ENCODE measurements at places on chromosomes 11 and 22.

DNA sequence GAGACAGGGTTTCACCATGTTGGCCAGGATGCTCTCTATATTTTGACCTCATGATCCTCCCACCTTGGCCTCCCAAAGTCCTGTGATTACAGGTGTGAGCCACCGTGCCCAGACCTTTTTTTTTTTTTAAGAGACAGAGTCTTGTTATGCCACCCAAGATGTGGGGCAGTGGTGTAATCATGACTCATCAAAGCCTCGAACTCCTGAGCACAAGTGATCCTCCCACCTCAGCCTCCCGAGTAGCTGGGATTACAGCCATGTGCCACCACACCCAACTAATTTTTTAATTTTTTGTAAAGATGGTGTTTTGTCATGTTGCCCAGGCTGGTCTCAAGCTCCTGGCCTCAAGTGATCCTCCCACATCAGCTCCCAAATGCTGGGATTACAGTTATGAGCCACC lies 37.9 kb downstream of the IZUMO1R start:
- no peak for DNase-seq

GRCh38 chr11:112321501-112322172 lies 61.0 kb upstream of the PLET1 start:
- DNase-seq = no peak

- no peak for DNase-seq
These were observed 348.1 kb downstream of the ETS1 start for GRCh38 chr11:128239306-128239705.

GRCh38 chr11:8209208-8209807 lies 40.5 kb upstream of the RIC3 start:
- no peak for DNase-seq

GRCh38 chr11:119368121-119369034 lies 13.1 kb downstream of the USP2 start:
- no peak for DNase-seq

DNA sequence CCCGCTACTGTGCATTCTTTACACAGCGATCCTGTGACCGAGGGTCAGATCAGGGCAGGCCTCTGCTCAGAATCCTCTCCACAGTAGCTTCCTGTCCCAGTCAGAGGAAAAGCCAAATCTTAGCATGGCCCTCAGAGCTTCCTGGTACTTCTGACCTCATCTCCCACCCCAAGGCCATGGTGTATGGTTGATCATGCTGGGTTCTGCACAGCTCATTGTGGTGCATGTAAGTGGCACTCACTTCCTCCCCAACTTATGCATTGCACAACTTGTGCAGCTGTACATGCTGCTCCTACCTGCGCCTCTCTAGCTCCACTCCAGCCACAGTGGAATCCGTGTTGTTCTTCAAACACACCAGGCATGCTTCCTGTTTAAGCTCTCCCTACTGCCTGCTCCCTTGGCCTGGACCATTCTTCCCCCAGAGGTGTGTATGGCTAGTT lies 20.3 kb downstream of the BMAL1 start:
- DNase-seq = no peak

DNA sequence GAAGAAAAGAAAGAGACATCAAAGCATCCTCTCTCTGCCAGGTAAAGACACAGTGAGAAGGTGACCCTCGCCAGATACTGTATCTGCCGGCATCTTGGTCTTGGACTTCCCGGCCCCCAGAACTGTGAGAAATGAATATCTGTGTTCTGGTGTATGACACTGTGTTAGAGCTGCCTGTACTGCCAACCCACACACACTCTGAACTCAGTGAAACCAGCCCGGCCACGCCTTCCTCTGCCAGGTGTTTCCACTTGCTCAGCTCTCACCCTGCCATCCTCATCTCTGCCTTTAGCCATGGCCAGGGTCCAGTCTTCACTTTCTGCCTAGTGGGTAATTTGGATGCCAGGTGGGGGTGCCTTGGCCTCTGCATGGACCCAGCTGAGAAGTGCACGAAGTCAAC lies 24.0 kb downstream of the CBX7 start:
- DNase-seq = no peak

DNA sequence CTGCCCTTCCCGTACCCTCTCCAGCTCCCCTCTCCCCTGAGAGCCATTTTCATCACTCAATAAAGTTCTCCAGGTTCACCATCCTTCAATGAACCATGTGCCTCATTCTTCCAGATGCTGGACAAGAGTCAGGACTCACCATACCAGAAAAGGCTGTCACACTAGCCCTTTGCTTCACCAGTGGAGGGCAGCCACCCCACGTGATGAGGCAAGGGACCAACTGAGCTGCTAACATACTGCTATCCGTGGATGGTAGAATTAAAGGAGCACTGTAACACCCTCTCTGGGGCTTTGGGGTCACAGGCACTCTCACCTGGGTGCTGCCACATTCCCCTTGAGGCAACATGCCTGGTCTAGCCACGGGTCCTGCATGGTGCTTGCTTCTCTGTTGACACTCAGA lies 13.1 kb upstream of the OR5I1 start:
- no peak for DNase-seq

GRCh38 chr11:69520186-69520916 lies 38.9 kb downstream of the LINC01488 start:
- DNase-seq = no peak

- DNase-seq = no peak
These were observed 14.9 kb downstream of the FAM118B start for GRCh38 chr11:126226334-126227084.

- DNase-seq = no peak
These were observed 29.9 kb downstream of the TPST2 start for GRCh38 chr22:26559961-26560575.

- DNase-seq = no peak
These were observed 37.5 kb upstream of the TCF20 start for GRCh38 chr22:42307806-42308563.

- no peak for DNase-seq
These were observed 73.7 kb downstream of the JAM3 start for GRCh38 chr11:134142536-134142935.

GRCh38 chr11:73950869-73951710 lies at the start of gene DNAJB13:
Gene DNAJB13 (plus strand): TSS chr11:73951026. CDS start chr11:73951070, 44 bp downstream.
- DNase-seq = no peak

DNA sequence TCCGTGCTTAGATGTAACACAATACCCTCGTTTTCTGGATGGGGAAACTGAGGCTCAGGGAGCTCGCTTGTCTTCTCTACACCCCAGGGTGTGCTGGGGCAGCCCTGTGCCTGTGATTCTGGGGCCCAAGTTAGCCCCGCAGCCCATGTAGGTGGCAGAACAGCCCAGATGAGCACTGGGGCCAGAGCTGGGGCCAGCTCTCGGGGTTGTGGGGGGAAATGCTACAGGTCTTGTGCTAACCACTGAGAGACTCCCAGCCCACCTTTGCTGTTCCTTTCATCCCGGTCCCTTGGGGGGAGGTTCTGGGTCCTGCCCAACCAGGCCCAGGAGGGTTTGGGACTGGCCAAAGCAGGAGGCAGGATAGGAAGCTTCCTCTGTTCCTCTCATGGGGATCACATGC lies 13.5 kb downstream of the MYEOV start:
- no peak for DNase-seq

DNA sequence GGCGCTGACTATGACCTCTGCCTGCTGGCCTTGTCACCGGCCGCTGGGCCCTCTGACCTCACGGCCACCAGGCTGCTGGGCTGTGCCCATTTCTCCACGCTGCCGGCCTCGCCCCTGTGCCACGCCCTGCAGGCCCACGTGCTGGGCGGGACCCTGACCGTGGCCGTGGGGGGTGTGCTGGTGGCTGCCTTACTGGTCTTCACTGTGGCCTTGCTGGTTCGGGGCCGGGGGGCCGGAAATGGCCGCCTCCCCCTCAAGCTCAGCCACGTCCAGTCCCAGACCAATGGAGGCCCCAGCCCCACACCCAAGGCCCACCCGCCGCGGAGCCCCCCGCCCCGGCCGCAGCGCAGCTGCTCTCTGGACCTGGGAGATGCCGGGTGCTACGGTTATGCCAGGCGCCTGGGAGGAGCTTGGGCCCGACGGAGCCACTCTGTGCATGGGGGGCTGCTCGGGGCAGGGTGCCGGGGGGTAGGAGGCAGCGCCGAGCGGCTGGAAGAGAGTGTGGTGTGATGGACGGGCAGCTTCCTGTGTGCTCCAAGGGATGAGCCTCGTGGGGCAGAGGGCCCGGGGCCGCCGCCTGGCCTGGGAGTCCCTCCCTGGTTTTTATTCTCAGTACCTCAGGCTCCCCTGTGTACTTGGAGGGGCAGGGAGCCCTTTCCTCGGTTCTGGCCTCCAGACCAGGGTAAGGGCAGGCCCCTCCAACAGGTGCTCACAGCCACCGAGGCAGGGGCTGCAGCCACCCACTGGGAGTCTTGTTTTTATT lies 3.0 kb downstream of the LRFN4 start:
- no peak for DNase-seq

DNA sequence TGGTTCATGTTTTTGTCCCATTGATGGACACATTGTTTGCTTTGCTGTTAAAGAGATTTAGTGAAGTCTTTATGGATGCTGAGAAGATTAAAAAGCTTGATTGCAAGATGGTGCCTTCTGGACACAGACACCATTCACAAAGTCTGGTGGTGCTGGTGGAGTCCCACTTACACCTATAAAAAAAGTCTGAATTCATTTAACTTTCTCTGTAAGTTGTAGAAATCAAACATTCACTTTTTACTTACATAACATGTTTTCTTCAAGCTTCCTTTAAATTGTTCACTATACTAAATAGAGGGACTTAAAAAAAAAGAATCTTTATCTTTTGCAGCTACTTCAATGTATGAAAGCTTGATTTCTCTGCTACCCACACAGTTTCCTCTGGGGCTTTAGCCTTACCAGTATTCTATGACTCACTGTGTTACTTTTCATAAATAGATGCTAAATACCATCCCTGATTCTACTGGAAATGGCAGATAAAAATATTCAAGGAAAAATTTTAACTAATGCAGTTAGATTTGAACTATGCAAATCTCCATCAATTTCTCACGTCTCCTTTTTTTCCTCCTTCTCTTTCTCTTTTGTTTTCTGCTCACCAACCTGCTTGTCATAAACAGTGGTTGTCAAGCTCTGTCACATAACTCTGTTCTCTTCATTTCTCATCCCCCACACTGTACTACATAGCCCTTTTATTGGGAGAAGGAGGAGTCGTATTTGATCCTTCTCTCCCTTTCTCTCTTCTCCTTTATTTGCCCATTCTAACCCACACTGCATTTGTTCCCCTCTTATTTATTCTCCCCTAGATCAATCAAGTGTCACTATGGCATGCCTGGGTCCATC lies 89.7 kb downstream of the FAM76B start:
- DNase-seq = no peak

DNA sequence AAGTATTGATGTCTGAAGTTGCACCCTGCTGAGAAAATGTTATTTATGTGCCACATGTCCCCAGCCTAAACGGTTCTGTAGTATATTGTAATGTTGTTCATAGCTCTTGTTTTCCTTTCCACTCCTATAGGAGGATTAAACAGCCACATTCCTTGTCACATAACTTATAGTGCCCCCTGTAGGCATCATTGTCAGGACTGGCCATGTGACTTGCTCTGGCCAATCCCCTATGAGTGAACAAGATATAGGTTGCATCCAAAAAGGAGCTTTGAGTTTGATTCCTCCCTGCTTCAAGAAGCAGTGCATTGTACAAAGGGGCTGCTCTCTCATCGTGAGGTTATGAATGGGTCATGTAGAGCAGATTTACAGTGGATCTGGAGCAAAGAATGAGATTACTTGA lies 717.6 kb upstream of the ANO5 start:
- DNase-seq = no peak

DNA sequence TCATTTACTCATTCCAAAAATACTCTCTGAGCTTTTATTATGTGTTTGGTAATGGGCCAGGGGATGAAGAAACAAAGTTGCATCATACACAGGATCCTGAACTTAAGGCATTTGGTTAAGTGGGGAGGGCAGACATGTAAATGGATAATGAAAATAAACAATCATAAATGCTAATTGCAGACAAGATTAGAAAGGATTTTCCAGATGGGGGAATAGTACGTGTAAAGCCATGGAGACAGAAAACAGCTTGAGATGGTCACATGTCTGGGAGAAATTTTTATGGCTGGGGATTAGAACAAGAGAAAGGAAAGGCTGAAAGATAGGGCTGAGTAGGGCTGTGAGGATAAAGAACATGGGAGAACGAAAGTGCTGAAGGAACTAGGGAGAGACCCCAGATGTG lies 534.3 kb upstream of the LARGE1 start:
- no peak for DNase-seq

DNA sequence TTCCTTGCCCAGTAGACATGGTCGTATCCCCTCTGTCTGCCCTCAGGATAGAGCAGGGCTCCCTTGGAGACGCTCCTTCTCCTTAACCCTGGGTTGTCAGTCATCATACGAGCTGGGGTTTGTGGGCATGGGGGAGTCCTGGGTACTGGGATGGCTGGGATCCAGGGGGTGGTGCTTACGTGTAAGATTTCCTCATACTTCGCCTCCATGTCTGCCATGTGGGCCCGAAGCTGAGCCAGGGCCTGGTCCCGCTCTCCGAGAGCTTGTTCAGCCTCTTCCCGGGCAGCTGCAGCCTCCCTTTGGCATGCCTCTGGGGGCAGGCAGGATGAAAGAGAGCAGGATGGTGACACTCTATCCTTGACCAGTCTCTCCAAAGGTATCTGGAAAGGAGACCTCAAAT lies 5.3 kb downstream of the NHERF4 start:
- DNase-seq = no peak

GRCh38 chr11:58647141-58647699 lies 24.8 kb downstream of the CNTF start:
- no peak for DNase-seq

DNA sequence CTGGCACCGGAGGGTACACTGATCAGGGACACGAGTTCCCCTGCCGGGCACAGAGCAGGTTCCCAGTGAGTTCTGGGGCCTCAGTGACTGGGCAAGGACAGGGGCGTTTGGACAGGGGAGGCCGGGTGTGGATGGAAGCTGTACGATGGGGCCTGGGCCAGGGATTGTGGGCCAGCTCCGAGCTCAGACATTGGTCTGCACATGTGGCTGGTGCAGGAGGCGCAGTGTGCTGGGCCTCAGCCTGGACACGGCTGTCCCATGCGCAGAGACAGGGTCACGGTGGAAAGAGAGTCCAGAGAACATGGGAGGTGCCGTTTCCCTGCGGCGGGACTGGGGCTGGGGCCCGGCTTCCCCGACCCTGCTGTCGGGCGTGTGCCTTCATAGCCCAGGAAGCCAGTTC lies 60.7 kb downstream of the CDKN1C start:
- no peak for DNase-seq

- DNase-seq = no peak
These were observed 1399.9 kb downstream of the BRD1 start for GRCh38 chr22:48427731-48428211.

- DNase-seq = no peak
These were observed 961.8 kb upstream of the CCDC90B start for GRCh38 chr11:84247926-84248325.

GRCh38 chr11:72668629-72669347 lies 5.4 kb downstream of the PDE2A start:
- no peak for DNase-seq

DNA sequence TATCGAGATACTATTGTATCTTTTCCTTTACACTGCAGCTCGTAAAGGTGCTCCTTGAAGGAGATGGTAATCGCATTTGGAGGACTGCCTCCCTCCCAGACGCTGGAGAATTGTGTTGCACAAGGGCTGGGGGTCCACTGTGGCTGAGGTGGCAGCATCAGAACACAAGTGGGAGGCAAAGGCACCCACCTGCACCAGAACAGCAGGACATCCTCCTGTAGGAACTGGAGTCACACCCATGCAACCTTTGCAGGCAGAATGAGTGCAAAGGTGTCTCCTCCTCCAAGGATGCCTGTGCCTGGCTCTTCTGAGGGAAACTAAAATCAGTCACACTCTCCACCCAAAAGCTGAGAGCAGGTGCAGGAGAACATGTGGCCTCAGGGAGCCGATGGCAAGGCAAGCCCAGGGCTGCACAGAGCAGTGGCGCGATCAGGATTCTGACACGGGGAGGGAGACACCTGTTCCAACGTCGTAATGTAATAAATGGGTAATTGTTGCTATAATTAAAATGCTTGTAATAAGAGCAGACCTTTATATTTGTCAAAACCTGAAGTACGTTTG lies 1501.4 kb downstream of the TBC1D22A start:
- DNase-seq = no peak
